NCI-H1436 (cell line): ENCODE measurements at places on chromosomes 12 and 14.

DNA sequence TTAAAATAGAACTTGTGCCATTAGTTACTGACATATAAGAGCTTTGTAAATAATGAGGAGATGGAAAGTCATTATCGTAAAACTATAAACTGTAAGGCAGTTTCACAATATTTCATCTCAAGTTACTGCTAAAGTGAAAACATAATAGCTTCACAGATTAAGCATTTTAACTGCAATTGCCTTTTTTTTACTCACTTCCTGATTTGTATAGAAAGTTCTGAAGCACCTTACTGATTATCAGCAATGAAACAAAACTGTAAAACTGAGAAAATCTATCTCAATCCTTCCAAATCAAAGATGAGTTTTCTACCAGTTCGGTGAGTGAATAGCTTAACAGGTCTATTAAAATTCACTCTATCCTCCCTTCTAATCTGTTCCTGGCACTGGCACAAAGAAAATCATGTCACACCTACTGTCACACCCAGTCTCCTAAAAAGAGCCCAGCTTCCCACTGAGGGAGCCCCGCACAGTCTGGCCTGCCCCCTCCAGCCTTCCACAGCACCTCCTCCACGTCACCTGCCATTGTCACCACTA is 161.4 kb upstream of the ABCD2 start:
- DNase-seq: peak; percentile 47

GRCh38 chr12:116937640-116938039 is 26.9 kb downstream of the FBXW8 start:
- no peak for DNase-seq

- no peak for DNase-seq
Observed at GRCh38 chr14:24271834-24272263, 452 bp upstream of the RABGGTA start.

DNA sequence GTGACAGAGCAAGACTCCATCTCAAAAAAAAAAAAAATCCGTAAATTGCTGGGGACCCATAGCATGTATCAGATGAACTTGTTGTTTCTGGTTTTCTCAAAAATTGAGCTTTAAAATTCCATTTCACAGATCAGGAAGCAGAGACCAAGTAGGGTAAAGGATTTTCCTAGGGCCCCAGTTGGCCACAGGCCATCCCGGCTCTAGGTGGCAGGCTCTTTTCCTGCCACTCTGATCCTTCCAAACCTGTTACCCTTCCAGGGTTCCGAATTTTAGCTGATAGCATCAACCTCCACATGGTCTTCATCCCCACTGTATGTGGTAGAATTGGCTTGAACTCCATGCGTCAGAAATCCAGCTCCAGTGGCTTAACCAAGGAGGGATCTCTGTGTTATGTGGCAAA is 36.1 kb upstream of the BDKRB2 start:
- no peak for DNase-seq

DNA sequence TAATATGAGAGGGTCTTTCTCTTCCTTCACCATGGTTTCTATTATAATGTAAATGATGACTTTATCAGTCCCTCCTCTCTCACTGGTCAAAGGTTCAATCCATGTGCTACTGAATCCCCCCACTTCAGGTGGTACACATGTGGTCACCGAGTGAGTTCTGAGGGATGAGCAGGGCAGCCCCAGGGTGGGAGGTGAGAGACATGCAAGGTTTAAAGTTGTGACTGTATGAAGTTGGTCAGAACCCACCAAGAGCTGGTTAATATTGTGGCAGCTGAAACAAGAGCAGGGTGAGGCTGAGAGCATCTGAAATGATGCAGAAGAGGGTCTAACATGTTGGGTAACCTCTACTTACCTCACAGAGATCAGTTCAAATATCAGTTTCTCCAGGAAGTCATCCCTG is 444.7 kb upstream of the FBXO33 start:
- DNase-seq: no peak

- no peak for DNase-seq
Observed at GRCh38 chr12:120571299-120571698, 9.9 kb downstream of the POP5 start.

GRCh38 chr14:19799880-19800279 is 3.7 kb upstream of the OR4N2 start:
- DNase-seq: no peak

- DNase-seq: no peak
Observed at GRCh38 chr14:93870377-93870776, 56.8 kb upstream of the FAM181A start.

DNA sequence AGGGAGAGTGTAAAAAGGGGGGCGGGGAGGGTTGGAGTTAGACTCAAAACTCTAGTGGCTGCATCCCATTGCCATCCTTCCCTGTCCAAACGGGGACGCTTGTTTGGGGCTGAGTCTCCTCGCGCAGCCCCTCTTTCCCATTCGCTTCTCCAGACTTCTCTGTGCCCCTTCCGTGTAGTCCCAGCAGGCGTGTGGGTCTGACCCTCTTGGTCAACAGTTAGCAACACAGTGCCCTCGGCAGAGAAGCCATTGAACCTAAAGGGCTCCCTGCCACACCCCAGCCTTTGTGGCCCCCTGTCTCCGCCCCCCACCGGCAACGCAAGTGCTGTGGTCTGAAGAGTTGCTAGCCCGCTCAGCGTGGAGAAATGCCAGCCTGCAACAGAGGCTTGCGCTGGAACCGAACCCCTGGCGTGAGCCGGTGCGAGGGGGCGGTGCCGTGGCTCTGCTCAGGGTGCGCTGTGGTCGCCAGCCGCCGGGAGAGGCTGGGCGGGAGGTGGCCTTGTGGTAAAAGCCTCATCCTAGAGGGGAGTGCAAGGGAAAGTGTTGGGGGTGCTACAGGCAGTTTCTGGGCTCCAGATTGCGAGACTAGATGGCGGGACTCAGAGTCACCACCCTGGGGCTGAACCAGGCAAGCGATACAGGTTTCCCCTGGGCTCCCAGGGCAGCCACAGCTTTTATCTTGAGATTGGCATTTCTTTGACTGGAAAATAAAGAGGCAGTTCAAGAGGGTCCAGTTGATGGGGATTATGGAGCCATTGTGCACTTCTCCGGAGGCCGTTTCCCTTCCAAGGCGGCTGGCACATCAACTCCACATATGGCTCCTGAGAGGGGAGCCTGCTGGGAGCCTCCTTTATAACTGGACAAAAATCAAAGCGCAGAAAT is 2.1 kb downstream of the PLXNC1 start:
- no peak for DNase-seq

DNA sequence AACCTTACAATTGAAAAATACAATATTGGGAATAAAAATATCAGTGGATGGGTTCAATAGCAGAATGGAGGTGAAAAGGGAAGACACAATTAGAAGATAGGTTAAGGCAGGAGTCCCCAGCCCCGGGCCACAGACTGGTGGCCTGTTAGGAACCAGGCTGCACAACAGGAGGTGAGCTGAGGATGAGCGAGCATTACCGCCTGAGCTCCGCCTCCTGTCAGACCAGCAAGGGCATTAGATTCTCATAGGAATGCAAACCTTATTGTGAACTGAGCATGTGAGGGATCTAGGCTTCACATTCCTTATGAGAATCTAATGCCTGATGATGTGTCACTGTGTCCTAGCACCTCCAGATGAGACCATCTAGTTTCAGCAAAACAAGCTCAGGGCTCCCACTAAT is 27.3 kb upstream of the ST8SIA1 start:
- DNase-seq: no peak

GRCh38 chr14:100540141-100540925 is 46.9 kb downstream of the BEGAIN start:
- no peak for DNase-seq

GRCh38 chr12:90112666-90113065 is 404.0 kb upstream of the ATP2B1 start:
- no peak for DNase-seq

DNA sequence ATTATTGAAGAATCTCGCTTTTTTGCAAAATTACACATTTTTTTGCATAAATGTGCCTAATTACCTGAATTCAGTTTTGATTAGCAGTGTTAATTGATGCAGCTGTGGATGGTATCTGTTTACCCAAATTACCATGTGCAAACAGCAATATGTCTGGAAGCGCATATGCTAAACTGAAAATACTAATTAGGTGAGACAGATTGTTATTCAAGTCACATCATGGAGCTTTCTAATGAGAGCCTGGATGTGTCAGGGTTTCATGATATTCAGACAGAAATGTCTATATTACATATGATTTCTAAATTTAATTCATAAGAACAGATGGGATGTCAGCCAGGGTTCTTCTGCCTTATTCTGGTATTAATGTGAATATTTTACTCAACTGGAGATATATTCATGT is 74.9 kb downstream of the RMST start:
- no peak for DNase-seq

GRCh38 chr14:72318648-72319047 is 386.4 kb downstream of the RGS6 start:
- DNase-seq: no peak

GRCh38 chr12:15955281-15955680 is 44.1 kb downstream of the DERA start:
- no peak for DNase-seq

- no peak for DNase-seq
Observed at GRCh38 chr14:21069388-21070082, 569 bp upstream of the ARHGEF40 start.

- no peak for DNase-seq
Observed at GRCh38 chr12:52380271-52380694, 5.2 kb downstream of the KRT84 start.

DNA sequence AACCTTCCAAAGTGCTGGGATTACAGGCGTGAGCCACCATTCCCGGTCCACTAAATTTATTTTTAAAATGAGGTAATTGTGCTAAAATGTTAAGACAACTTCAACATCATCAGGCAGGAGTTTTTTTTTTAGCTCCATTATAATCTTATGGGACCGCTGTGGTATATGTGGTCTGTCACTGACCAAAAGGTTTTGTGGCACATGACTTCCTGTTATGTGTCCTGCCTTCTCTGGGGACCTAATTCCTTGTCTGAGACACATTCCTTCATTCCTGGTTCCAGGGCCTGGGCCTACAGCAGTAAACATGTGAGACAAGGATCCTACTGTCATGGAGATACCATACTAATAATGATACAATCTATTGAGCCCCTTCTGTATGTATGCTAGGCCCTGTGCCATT is 4.9 kb downstream of the TEX52 start:
- DNase-seq: no peak

DNA sequence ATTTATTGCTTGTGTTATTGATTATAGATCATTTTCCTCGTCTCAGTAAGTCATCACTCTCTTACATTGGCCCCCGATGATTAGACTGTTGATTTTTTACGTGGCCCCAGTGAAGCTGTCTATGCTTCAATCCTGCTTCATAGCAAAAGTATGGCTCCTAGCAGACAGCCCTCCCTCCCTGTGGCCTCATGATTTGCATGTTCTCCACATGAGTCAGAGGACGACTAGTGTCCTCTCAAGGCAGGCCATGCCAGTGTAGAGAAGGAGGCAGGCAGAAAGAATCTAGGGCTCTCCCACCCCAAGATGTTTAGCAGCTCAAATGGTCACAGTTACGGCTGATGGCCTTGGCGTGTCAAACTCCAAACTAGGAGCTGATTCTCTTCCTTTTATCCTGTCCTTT is 59.6 kb downstream of the FIGNL2 start:
- DNase-seq: no peak

- DNase-seq: no peak
Observed at GRCh38 chr12:4143896-4144295, 129.7 kb upstream of the CCND2 start.
